ENCODE measurements at places on chromosomes 16 and 17.

- no peak for DNase-seq
Observed at GRCh38 chr17:42362245-42362961, 25.8 kb downstream of the STAT3 start.

GRCh38 chr17:43945074-43945829 is 3.0 kb upstream of the PPY start:
- DNase-seq, result no peak

DNA sequence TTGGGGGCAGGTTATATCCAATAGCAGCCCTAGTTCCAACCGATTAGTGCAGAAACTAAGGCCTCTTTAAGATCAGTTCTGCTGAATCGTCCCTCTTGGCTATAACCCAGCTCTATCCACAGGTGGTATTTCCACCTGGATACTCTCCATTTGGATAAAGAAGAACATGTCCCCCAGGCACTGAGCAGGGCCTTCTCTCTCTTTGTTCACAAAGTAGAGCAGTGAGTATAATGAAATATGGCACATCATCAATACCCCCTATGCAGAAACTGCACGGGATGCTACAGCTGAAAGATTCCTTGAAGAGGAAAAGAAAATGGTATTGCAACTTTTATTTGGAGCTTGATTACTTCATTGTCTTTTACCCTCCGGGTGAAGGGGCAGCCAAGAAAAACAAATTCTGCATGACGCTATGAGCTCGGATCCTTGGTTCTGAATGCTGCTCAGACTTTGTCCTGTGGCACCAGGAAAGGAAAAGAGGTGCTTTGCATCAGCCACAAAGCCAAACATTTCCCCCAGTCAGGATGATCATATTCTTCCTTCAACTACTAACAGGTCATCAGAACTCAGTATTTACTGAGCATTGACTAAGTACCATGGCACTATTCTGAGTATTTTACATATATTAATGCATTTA is 399.7 kb downstream of the NPIPA8 start:
- no peak for DNase-seq

DNA sequence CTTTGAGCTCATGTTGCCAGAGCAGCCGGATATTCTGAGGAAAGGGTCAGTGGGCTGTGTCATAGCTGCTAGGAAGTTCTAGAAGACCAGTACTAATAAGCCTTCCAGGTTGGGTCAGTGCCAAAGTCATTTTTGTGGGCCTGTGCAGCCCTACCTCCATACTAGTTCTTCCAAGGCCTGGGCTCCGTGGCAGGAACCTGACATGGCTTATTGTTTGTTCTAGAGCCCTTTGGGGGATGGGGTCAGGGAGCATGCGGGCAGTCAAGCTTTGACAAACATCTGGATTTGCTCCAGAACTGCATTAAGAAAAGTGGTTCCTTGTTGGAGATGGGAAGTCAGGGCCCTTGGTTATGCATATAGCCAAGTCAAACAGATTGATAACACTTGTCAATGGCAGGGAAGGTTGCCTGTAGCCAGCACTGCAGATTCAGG is 7.6 kb downstream of the ALKBH5 start:
- no peak for DNase-seq

GRCh38 chr16:47458331-47458730 is 2.5 kb downstream of the ITFG1 start:
- DNase-seq, result no peak

- DNase-seq, result no peak
Observed at GRCh38 chr17:79024901-79025737, 1.1 kb downstream of the C1QTNF1 start.

GRCh38 chr17:38616361-38616760 is 10.6 kb upstream of the SRCIN1 start:
- DNase-seq, result no peak

- DNase-seq, result no peak
Observed at GRCh38 chr17:40022961-40023541, 7.8 kb downstream of the CSF3 start.

DNA sequence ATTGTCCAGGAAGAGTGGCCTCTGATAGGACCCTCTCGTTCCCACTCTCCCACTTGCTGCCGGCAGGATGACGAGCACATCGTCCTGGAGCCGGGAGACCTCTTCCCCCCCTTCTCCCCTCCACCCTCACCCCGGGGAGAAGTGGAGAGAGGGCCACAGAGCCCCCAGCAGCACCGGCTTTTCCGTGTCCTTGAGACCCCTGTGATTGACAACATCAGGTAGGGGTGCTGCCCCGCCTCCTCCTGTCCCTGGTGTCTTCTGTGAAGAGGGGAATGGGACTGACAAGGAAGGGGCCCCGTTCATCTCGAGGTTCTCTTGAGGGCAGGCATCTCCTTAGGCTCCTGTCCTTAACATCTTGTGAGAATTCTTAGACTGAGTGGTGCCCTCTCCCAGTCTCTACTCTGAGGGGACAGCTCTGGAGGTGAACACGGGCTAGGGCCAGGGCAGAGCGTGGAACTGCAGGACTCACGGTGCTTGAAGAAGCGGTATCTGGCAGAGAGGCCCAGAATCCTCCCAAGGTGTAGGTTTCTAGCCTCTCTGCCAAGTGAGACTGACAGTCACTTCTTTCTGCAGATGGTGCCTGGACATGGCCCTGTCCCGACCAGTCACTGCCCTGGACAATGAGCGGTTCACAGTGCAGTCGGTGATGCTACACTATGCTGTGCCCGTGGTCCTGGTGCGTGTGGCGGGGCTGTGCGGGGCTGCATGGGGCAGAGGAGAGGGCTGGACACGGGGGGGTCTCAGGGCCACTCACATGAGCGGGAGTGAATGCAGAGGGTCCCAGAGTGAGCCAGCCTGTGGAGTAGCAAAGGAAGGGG is 26.4 kb downstream of the CASKIN2 start:
- no peak for DNase-seq

Measured in RCC 7860 (cell line).